EL (cell line): ENCODE measurements at places on chromosomes 5 and 9.

- DNase-seq, result no peak
Measured at GRCh38 chr5:169848271-169848670, 132.0 kb downstream of the INSYN2B start.

- peak; percentile 12 for DNase-seq
Measured at GRCh38 chr9:80285326-80285725, 713.6 kb downstream of the TLE4 start.

DNA sequence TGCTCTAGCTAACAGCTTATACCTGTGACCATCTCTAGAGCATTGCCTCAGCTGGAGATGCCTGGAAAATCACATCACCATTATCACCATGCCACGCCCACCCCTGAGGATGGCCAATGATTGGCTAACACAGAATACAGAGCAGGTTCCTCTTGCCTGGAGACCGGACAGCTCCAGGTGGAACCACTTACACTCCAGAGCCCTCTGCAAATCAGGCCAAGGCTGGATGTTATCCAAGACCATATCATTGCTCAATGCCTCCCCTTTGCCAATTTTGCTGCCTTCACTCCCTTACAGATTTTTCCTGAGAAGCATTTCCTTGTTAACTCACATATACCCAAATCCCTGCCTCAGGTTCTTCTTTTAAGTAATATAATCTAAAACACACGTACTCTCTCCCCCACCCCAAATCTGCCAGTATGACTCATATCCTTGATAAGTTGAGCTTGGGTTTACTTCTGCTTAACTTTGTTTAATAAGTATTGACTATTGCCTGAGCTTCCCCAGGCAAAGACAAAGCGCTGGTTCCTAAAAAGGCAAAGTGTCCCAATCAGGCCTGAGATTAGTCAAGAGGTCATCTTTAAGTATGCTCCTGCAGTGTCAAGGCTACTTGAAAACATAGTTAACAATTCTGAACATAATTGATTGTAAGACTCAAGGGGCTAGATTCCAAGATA lies 309.6 kb downstream of the EPB41L4A start:
- DNase-seq, result peak; percentile 49

GRCh38 chr9:127214421-127215267 lies 49.9 kb upstream of the GARNL3 start:
- peak; percentile 53 for DNase-seq

DNA sequence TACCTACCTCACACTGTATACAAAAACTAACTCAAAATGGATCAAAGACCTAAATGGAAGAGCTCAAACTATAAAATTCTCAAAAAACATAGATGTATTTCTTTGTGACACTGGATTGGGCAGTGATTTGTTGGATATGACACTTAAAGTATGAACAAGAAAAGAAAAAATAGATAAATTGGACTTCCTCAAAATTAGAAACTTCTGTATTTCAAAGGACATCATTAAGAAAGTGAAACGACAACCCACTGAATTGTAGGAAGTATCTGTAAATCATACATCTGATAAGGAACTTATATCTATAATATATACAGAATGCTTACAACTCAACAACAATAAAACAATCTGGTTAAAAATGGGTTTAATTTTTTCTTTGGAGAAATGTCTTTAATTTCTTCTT lies 96.7 kb downstream of the NRG2 start:
- no peak for DNase-seq

DNA sequence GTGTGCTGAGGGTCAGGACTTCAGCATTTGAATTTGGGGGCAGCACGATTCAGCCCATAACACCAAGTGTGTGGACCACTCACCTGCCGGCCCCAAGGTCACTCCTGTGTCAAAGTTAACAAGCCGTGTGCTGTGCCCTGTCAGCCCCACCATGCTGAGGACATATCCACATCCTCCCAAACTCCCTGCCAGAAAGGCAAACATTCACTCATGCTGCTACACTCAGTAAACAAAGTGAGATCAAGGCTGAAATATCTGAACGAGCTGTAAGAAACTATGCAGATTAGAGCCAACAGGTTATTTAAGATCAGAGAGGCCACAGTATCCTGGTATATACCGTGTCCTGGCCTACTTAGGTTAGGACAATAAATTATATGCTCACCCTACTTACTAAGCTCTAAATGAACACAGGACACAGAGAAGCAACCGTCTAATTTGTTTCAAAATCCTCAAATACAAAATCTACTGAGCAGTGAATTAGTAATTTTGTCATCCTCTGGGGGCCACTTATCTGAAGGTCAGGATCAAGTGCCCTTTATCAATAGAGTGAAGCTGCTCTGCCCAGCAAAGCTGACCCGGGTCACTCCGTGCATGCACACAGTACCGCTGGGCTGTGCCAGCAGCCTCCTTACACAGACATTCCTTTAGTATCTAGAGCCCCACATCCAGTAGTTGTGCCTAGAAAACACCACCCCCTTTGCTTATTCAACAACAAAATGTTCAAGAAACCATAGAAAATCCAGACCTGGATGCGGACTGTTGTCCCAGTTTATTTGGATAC lies 28.2 kb downstream of the RETREG1 start:
- no peak for DNase-seq

DNA sequence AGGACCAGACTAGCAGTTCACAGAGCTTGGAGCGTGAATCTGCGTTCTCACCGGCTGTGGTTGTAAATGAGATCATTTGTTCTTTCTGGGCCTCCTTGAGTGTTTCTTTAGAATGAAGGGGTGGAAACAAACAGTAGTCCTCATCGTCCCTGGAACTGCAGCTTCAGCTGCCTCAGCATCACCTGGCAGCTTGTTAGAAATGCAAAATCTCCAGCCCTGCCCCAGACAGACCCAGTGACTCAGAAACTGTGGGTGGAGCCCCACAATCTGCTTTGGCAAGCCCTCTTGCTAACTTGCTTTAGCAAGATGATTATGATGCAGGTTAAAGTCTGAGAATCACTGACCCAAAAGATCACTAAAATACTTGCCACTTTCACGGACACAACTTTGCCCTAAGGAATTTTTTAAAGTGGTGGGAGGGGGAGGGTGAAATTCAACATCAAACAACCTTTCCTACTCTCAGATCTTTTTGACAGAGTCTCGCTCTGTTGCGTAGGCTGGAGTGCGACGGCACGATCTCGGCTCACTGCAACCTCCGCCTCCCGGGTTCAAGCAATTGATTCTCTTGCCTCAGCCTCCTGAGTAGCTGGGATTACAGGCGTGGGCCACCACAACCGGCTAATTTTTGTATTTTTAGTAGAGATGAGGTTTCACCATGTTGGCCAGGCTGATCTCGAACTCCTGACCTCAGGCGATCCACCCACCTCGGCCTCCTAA lies 86.0 kb downstream of the BRINP1 start:
- no peak for DNase-seq

GRCh38 chr9:111524731-111525055 lies 286 bp upstream of the ZNF483 start:
- DNase-seq, result no peak

DNA sequence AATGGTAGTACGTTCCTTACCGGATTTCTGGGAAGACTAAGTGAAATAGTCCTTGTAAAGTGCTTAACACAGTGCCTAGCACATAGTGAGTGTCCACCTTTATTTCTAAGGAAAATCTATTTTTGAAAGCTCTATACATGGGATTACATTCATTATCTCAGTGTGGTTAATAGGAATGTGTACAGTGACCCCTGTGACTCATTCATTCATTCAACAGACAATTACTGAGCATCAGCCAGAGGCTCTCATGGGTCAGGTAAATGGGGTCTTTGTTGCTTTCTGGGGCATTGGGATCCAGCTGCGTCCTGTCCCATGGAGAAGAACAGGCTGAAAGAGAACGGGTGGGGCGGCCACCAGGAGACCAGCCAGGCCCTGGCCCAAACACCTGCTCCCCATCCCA lies 226.2 kb upstream of the TBC1D2 start:
- peak; percentile 63 for DNase-seq

GRCh38 chr5:158751961-158752655 lies 347.6 kb downstream of the EBF1 start:
- DNase-seq, result no peak

- no peak for DNase-seq
Measured at GRCh38 chr5:160419458-160420330, 813 bp upstream of the SLU7 start.

DNA sequence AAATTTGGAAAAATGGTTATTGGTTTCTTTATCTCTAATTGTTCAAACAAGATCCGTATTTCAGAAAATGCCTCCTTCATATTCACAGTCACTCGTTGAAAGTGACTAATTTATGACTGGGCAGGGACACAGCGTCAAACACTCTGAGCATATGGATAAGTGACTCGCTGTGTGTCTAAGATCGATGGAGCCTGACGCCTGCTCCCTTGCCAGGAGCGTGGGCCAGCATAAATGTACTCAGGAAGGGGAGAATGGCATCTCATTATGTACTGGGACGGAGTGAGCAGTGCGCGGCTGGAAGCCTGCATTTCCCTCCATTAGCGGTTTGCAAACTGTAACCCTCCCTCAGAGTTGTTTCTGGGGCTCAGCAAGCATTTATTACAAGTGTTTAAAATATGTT lies 79.8 kb upstream of the CAST start:
- DNase-seq, result peak; percentile 4

GRCh38 chr5:83745816-83746215 lies 25.2 kb upstream of the HAPLN1 start:
- peak; percentile 11 for DNase-seq

DNA sequence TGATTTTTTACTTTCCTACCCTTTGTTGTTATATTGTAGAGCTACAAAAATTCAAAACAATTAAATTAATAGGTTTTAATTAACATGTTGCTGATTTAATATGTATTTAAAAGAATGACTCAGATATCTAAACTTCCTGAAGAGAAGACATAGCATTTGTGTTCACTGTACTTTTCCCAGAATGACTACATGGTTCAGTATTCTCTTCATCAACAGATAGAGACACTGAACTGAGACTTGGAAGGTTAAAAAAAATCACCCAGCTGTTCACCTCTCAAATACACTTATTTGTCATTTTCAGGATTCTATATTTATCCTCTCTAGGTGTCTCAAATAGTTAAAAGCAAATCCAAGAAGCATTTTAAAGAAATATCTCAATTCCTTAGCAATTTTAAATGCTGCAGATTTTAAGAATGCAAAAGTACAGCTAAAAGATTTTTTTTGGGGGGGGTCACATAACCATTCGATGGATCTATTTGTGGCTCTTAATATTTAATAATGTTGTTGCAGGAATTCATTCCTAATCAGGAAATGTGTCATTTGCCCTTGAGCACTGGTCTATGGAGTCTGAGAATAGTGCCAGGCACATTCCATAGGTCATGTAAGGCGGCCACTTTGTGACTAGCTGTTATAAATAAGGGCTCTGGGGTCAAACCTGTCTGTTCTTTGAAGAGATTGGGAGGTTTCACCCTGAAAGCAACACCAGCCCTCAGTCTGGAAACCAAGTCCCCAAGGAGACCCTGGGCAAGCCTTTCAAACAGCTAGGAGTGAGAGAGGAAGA lies 463.1 kb downstream of the NR2F1-AS1 start:
- DNase-seq, result peak; percentile 25

- no peak for DNase-seq
Measured at GRCh38 chr5:173794901-173795416, 93.2 kb upstream of the CPEB4 start.

DNA sequence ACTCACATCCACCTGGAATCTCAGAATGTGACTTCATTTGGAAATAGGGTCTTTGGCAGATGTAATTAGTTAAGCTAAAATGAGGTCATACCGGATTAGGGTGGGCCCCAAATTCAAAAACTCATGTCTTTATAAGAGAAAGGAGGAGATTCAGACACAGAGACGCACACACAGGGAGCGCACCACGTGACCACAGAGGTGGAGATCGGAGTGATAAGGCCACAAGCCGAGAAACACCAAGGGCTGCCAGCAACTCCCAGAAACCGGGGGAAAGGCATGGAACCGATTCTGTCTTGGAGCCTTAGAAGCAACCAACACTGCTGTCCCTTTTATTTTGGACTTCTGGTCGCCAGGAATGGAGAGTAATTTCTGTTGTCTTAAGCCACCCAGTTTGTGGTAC lies 31.8 kb upstream of the LMX1B start:
- DNase-seq, result no peak

- peak; percentile 58 for DNase-seq
Measured at GRCh38 chr9:130433168-130433946, 11.4 kb upstream of the ASS1 start.

GRCh38 chr9:85602742-85603141 lies 139.0 kb downstream of the AGTPBP1 start:
- no peak for DNase-seq

- no peak for DNase-seq
Measured at GRCh38 chr9:113503131-113503541, 39.6 kb downstream of the RGS3 start.

- no peak for DNase-seq
Measured at GRCh38 chr5:112161392-112161748, 257.7 kb downstream of the EPB41L4A start.

DNA sequence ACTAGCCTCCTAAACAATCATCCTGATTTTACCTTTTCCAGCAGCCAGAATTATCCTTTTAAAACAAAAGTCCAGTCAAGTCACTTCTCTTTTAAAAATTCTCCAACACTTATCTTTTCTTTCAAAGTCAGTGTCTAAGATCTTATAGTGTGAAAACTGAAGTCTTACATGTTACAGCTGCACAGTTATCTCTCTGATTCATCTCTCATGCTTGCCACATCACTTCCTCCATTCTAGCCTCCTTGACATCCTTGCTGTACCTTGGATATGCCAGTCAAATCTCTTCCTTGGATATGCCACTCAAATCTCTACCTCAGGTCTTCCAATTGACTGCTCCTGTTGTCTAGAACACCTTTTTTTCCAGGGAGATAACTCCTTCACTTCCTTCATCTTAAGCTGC lies 361.7 kb upstream of the FTMT start:
- DNase-seq, result no peak

DNA sequence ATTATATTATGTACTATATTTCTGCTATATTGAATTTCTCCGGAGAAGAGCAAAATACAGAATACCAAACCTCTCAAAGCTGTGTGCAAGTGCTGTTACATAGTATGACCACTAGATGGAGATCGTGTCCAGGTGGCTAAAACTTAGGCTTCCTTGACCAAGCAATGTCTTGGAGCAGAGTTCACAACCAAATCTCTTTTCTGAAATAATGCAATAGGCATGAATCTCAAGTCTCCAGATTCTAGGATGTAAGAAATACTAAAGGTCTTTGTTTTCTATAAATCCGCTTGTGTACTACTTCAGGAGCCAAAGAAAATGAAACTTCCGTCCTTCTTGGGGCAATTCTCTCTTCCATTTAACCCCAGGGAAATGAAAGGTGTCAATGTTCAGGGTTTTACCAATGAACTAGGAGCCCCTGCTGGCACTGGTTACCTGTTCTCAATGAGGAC lies 181.5 kb upstream of the RAI14 start:
- DNase-seq, result peak; percentile 67
